CD4-positive, alpha-beta T cell treated with Interferon gamma for 1 hour (primary cell): ENCODE measurements at places on chromosomes 1 and 21.

- DNase-seq = no peak
Observed at GRCh38 chr1:165303386-165303785, 53.1 kb downstream of the LMX1A start.

DNA sequence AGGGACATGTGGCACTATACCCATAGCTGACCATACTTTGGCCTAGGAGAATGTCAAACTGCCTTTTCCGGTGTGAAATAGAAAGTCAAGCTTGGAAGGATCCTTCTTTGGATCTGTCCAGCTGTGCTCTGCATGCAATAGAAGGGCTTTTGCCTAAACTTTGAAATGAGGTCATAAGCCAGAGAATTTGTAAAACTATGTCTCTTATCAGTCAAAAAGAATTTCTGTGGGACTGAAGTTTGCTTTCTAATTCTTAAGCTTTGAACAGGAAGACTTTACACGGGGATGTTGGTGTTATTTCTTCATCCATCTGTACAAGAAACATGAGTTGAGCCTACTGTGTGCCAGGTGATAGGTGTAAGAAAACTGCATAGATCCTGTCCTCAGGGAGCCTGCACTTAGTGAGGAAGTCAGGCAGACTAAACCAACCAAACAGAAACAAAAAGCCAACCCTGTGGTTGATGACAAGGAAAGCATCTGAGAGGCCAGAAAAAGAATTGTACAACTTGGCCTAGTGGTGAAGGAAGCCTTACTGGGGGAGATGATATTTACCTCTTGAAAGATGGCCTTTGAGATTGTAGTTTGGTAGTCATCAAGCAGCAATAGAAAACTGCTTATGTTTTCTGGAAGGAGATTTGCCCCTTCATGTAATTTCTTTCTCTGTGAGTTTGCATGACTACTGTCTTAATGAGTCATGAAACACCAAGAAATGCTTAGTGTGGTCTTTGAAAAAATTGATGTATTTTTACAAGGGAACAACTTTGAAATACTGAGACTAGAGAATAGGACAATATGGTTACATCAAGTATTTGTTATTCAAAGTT, 24.8 kb downstream of the TGFB2 start:
- DNase-seq = no peak

- DNase-seq = no peak
Observed at GRCh38 chr1:3215198-3216014, 146.4 kb downstream of the PRDM16 start.

GRCh38 chr1:158506369-158506987, 34.5 kb downstream of the OR10R2 start:
- peak; percentile 23 for DNase-seq

GRCh38 chr21:21210552-21210951, 212.3 kb downstream of the NCAM2 start:
- no peak for DNase-seq

- DNase-seq = no peak
Observed at GRCh38 chr1:232486454-232487207, 143.3 kb downstream of the SIPA1L2 start.

DNA sequence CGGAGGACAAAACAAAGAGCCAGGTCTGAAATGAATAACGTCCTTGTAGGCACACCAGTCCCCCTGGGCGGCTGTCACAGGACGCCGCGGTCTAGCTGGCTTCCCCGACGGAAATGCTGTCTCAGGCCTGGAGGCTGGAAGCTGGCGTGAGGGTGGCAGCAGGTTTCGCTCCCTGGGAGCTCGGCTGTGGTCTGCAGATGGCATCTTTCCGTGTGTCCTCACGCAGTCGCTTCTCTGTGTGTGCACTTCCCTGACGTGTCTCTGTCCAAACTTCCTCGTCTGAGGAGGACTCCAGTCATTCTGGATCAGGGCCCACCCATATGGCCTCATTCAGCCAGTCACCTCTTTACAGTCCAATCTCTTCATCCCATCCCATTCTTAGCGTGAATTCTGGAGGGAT, 14.2 kb downstream of the TNFRSF14 start:
- no peak for DNase-seq

- DNase-seq = no peak
Observed at GRCh38 chr21:35340273-35340672, 291.2 kb upstream of the RUNX1 start.

- DNase-seq = no peak
Observed at GRCh38 chr1:112637254-112638109, 17.9 kb downstream of the CAPZA1 start.

DNA sequence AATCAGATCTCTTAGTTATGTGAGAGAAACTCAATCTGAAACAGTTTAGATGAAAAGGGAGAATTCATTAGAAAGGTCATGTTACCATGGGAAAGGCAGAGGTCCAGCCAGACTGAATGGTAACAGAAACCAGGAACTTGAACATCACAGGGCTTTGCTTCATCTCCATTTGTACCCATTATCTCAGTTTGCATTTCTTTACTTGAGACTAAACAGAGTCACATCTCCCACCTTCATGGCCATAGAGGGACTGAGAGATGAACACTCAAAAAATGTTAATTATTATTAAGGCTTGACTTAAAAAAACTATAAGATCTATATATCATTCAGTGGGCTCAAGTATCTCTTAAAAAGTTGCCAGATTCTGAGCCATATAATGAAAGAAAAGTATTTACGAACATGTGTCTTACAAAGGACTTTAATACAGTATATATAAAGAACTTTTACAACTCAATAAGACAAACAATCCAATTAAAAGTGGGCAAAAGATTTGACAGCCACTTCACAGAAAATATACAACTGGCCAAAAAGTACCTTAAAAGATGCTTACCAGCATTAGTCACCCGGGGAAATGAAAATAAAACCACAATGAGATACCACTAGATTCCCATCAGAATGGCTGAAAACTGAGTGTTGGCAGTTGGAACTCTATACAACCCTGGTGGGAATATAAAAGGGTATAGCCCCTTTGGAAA, 13.2 kb downstream of the KYAT3 start:
- DNase-seq = no peak

DNA sequence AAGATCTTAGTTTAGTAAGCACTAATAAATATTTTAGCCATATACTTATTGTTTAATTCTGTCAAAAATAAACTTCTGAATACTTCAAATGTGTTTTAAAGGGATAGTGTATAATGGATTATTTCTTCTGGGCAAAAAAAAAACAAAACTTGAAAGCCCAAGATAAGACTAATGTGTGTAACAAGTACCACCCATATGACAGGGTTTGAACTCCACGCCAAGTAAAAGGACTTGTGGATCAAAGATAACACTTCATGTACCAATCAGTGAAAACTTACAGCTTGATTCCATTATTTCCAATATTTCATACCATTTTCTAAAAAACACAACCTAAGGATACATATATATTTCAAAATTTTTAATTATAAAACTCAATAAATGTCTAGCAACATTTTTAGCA, 59.5 kb downstream of the DENND1B start:
- no peak for DNase-seq

DNA sequence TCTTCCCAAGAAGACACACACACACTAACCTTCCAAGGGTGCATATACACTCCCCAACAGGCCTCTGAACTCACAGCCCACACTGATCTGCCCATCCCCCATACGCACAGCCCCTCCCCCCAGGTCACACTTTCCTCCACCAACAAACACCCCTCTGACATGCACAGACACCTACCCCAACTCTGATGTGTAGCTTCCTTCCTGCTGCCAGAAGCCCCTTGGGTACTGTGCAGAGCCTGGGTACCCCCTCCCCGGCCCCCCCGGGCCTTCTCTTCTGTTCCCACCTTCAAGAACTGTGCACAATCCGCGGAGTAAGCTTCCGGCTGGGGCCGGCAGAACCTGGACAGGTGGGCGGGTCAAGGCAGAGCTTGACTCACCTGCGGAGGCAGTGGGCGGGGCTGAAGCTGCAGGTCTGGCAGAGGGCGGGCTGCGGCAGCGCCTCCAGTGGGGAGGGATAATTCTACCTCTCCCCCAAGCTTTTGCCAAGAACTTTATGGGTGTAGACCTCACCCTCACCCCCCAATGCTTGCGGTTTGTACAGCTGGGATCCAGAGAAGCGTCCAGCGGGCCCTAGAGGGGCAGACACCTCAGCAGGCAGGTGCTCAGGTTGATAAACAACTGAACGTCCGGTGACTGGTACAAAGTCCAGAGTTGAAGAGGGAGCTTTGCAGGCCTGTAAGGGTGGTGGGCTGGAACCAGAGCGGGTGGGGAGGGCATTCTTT, at the start of gene C1orf210:
Gene C1orf210, minus strand, starts transcription at position 313 of the 722 bp plus-strand sequence. CDS start 2,311 bp downstream, outside the sequence.
- no peak for DNase-seq

DNA sequence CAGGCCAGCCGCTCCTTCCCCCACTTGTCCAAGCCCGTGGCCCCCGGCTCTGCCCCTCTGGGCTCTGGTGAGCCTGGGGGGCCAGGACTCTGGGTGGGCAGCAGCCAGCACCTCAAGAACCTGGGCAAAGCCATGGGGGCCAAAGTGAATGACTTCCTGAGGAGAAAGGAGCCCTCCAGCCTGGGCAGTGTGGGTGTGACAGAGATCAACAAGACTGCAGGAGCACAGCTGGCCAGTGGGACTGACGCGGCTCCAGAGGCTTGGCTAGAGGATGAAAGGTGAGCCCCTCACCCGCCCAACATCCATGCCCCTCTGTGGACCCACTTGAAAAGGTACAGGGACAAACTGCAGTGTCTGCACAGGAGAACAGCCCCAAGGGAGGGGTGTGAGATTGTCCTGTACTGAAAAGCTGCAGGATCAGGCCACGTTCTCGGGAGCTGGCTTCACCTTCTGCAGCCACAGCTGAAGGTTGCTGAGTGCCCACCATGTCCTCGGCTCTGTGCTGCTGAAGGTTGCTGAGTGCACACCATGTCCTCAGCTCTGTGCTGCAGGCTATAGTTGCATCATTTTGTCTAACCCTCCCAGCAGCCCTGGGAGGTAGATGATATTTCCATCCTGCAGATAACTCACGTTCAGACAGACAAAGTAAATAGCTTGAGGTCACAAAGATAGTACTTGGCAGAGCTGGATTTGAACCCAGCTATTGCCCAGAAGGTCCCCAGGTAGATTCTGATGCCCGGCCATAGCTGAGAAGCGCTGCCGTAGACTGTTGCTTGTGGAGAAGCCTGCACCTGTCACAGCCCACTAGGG, 618 bp downstream of the C1orf226 start:
- no peak for DNase-seq

GRCh38 chr1:15736038-15736891, at the start of gene SLC25A34:
SLC25A34 (plus strand) TSS chr1:15736258; CDS start chr1:15736486, 228 bp downstream.
- no peak for DNase-seq

DNA sequence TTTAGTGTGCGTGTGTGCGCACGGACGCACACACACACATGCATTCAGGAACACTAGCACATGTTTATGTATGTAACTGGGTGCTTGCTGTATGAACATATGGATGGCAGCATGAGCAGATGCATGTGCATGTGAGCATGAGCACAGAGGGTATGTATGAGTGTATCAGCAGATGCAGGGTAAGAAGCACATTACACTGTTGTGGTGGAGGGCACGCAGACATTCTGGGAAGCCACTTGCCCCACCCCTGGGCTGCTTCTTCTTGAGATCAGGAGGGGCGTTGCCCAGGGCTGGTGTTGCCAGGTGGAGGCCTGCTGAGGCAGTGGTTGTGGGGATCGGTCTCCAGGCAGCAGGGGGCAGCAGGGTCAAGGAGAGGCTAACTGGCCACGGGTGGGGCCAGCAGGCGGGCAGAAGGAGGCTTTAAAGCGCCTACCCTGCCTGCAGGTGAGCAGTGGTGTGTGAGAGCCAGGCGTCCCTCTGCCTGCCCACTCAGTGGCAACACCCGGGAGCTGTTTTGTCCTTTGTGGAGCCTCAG, 3.9 kb upstream of the P3R3URF start:
- DNase-seq = no peak

GRCh38 chr1:190479516-190479915, 1.9 kb upstream of the BRINP3 start:
- DNase-seq = no peak

- no peak for DNase-seq
Observed at GRCh38 chr1:236288620-236288976, 6.8 kb upstream of the ERO1B start.

DNA sequence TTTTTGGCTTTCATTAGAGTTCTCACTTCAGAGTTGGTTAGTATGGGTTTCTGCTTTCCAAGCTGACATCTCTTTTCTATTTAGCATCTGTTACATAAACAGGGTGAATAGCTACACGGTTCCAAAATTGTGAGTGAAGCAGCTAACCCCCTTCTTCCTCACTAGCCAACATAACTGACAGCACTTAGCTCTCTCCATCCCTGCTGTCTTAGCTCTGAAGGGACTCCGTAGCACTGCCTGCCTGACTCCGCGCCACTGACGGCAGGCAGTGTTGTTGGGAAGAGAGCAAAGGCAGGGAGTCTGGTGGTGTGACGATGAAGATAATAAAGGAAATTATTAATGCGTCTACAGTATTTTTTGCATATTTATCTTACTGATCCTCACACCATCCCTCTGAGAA, 247.0 kb downstream of the PTBP2 start:
- DNase-seq = no peak

DNA sequence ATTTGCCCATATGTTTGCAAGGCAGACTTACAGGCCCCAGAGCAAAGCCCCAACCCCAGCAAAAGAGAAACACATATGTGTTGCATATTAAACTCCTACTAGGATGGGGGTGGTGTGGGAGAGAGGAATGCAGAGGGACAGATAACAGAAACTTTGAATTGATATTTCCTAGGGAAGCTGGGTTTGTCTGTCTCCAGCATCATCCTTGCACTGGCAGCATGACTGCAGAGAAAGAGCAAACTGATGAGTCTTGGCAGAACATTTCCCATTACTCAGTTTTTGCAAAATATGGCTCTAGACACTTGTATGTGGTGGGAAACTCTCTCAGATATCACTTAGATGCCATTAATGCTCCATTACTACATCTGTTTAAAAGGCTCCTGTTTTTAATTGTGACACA, 43.8 kb upstream of the MARK1 start:
- no peak for DNase-seq

- DNase-seq = no peak
Observed at GRCh38 chr1:6330410-6330911, 63.1 kb downstream of the ACOT7 start.

DNA sequence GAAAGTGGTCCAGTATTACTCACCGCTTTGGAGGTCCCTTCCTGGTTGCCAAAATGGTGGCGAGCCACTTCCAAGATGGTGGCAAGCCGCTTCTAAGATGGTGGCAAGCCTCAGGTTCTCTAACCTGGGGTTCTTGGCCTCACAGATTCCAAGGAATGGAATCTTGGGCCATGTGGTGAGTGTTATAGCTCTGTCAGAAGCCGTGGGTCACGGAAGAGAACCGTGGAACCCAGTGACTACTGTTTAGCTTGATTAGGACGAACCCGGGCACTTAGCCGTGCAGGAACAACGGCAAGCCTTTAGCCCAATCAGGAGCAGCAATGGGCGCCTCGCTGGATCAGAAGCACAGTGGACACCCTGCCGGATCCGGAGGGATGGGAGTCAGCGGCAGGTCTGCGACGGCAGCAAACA, 356.2 kb upstream of the TMPRSS15 start:
- DNase-seq = no peak

- DNase-seq = no peak
Observed at GRCh38 chr1:150760013-150760412, 5.6 kb downstream of the CTSS start.

DNA sequence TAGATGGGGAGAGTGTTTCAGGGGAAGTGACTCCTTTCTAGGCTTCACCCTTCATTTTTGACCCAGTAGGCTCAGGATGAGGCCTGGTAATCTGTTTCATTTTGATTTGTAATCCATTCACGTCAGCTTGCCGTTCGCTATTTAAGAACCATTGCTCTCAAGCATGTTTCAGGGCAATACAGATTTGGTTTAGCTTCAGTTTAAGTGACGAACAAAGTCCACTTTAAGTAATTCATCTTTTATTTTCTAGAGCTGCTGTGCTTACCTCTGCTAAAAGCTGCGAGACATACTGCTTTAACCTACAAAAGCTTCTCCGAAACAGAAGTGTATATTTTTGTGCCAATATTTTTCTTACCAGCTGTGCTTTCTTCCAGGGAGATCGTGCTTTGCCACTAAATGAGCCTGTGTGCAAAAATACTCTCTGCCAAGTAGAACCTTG, 8.9 kb upstream of the FMO3 start:
- DNase-seq = no peak
